ENCODE measurements at places on chromosomes 2 and 18.

- DNase-seq, result peak; percentile 51
Observed at GRCh38 chr2:79887747-79888374, 375.0 kb downstream of the CTNNA2 start.

GRCh38 chr2:230723363-230723762, 10.7 kb downstream of the CAB39 start:
- DNase-seq, result no peak

DNA sequence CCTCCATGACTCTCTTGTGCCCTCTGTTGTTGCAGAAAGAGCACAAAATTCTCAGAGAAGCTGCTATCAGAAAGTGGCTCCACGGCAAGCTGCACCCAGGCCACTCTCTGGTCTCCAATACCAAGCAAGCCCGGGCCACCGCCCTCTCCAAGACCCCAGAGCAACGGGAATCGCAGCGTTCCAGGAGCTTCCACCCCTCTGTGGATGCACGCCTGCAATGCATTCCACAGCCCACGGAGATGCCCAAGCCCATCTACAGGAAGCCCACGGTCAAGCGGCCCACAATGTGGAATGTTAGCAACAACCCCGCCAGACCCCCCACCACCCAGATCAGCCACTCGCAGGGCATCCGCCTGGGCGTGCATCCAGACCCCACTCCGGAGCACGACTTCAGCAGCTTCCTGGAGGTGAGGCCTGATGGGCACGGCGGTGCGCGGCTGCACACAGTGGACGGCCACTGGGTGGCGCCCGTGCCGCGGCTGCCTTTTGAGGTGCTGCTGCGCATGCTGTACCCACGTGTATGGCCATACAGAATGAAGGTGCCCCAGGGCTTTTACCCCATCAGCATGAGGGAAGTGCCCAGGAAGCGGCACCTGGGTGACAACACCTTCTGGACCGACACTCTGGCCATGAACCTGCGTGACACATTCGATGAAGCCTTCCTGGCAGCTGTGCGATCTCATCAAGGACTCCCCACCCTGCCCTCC, 6.3 kb downstream of the ANKRD53 start:
- DNase-seq, result no peak

DNA sequence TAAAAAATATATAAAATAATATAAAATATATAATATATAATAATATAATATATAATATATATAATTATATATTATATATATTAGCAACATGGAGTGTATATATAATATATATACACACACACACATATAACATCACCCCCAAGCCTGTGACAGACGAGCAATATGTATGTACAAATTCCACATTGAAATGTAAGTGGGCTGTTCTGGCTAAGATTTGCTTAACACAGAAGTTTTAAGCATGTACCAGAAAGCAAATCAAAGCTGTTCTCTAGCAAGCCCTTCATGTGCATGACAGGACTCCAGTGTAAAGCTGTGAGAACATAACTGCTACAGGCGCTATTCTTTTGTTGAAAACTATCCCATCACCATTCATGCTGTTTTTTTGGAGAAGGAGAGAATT, 261.7 kb upstream of the TNP1 start:
- DNase-seq, result no peak

- peak; percentile 26 for DNase-seq
Observed at GRCh38 chr2:166410828-166411472, 35.2 kb upstream of the SCN9A start.

GRCh38 chr18:1599196-1599595, 694.5 kb downstream of the ADCYAP1 start:
- DNase-seq, result no peak

DNA sequence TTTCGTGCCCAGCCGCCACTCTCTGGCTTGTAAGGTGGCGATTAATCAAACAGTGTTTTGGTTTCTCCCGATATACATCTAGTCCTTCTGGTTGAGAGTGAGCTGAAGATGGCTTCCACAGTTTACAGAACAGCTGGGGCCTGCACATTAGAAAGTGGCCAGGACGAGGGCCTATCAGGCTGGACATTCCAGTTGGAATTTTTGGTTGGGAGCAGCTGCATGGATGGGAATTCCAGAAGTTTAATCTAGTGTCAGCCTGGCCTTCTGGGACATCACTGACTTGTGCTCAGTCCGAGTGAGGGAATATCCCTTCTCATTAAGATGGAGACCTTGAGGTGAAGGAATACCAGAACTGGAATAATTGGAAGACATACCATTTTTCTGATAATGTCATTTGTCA, 118.1 kb upstream of the SIX2 start:
- no peak for DNase-seq

- DNase-seq, result no peak
Observed at GRCh38 chr2:12858786-12859185, 142.1 kb downstream of the TRIB2 start.

DNA sequence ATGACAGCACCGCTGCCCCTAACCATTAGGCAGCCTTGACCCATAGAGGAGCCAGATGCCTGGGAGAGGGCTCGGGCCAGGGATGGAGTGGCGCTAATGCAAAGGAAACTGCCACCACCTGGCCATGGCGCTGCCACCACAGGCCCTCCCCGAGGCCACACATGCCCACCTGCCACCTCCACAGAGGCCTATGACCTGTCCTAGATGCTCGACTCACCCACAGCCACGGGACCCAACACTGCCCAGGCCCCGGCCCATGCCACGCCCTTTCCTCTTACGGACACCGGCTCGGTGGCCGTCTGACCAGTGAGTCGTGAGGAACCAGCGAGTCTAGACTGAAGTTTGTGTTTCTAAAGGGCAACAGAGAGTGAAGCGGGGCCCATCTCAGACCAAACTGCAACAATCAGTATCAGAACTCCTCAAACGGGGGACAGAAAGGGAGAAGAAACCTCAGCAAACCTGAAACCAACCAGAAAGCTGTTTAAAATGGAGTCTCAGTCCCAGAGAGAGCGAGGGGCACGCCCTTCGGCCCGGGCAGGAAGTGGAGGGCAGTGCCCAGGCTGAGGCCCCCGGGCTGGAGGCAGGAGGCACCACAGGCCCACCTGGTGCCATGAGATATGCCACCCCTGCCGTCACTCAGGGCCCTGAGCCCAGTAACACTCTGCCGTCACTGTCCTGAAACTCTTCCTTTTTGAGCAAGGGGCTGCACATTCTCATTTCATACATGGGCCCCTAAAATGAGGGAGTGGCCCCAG, 711 bp downstream of the GPR17 start:
- DNase-seq, result no peak

GRCh38 chr2:179619947-179620467, 241.4 kb downstream of the ZNF385B start:
- DNase-seq, result no peak

- no peak for DNase-seq
Observed at GRCh38 chr2:234164493-234165413, 114.3 kb downstream of the SPP2 start.

- no peak for DNase-seq
Observed at GRCh38 chr2:104698276-104698675, 155.6 kb upstream of the POU3F3 start.

- DNase-seq, result no peak
Observed at GRCh38 chr2:8487461-8487932, 194.4 kb upstream of the ID2 start.

- peak; percentile 14 for DNase-seq
Observed at GRCh38 chr2:54457323-54458023, 1.3 kb downstream of the SPTBN1 start.

DNA sequence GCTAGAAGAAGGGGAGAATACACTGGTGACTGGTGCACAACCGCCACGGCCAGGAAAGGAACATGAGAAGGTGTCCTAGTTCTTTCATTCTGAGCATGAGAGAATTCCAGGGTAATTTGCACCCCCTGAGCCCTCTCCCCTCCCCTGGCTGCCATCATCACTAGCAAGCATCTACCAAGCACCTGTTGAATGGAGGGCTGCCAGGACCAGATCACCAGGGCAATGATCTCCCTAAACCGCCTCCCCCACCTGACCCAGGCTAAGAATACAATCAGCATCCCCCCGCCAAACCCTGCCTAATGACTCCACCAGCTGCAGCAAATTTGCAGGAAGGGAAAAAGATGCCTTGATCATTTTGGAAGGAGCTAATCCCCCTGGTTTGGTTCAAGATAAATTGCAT, 100.2 kb downstream of the STPG4 start:
- DNase-seq, result no peak
